ENCODE measurements at places on chromosomes 6 and 20. TPM values are rescaled to one million over a fixed set of nuclear protein-coding genes. Genes with fewer than 3 reads are reported as not detected.
A peak's percentile ranks its signal among the peaks of the same experiment; 100 is the strongest.

Gene MEP1A
- polyA plus RNA-seq, result not detected

Gene VGLL2
- not detected for polyA plus RNA-seq

Gene TIAM2
- 18.1 TPM for polyA plus RNA-seq

DNA sequence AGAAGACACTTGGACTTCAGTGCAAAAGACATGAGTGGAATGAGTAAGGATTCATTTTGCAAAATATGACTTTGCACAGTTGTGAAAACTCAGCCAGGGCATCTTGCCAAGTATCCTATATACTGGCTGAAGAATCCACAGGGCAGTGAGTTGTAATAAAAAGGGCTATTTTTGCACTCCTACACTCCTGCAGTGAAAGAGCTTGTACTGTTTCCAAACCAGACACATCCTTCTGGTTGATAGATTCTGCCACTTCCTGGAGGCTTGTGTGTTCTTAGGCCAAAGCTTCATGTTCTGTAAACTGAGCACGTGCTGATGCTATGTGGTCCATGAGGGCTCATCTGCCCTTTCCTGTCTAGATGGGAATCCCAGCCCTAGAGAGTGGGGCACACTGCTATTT, 34.9 kb downstream of the GMPR start:
- no peak for DNase-seq

Gene SAPCD1
- 6.8 TPM for polyA plus RNA-seq

GRCh38 chr6:2760882-2761842, 4.0 kb upstream of the WRNIP1 start:
- DNase-seq, result no peak

DNA sequence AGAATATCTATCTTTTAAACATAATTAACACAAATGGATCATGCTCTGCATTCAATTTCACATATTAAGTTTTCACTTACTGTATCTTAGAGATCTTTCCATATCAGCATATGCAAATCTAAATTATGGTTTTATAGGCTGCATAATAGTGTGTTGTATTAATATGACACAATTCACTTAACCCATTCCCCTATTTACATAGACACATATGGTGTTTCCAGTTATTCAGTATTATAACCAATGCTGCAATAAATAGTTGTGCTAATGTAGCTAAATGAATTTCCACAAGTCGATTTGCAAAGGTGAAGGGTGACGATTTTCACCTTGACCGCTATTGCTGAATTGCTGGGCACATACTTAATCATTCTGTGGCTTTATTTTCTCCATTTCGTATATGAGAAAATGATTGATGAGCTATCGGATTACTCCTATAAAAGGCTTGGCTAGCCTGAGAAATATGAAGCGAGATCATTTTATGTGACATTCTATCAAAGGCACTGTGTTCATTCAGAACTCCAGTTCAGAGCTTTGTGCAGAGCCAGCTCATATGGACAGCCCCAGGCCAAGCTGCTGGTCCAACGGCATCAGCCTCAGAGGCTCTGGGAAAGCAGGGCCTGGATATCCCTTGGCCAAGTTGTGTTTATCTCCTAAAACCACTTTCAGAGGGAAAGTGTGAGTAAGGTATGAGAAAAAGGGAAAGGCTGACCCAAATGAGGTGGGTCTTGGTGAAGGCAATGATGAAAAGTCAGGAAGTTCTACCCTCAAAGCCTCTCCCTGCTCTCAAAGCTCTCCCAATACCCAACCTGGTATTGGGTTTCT, 50.8 kb downstream of the GFOD1 start:
- no peak for DNase-seq

Gene PI3
- not detected for polyA plus RNA-seq

DNA sequence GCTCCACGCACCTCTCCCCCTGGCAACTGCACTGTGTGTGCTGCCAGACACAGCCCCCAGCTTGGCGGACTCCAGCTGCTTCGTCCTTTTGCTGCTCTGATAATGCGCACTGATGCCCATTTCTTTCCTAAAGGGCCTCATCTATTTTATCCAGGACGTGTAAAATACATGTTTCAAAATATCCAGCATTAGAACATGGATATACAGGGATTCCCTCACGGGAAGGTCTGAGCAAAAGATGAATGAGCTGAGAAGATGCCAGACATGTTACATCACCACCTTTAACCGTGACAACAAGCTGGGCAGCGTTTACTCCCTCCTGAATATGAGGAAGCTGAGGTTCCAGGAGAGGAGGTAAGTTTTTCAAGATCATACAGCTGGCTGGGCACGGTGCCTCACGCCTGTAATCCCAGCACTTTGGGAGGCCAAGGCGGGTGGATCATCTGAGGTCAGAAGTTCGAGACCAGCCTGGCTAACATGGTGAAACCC, 32.8 kb downstream of the TNXB start:
- no peak for DNase-seq

GRCh38 chr6:27753668-27754407, 158.4 kb downstream of the OR2B2 start:
- DNase-seq, result peak; percentile 52

Gene ZSCAN9
- 31.8 TPM for polyA plus RNA-seq

DNA sequence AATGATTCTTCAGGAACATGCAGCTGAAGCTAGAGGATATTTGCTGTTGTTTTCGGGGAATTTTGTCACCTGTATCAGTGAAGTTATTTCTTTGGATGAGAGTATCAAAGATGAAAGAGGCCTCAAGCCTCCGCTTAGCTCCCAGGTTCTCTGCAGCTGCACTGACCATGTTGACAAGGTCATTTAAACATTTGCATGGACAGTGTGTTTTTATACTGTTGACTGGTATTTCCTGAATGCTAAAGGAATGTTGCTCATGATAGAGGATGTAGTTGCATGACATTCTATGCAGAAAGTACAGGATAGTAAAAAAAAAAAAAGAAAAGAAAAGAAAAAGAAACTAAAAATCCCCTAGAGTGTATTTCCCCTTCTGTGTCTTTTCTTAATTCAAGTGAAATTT, 165.6 kb upstream of the LAMP5 start:
- DNase-seq, result no peak

- DNase-seq, result no peak
Measured at GRCh38 chr20:45179166-45179565, 4.5 kb downstream of the PI3 start.

DNA sequence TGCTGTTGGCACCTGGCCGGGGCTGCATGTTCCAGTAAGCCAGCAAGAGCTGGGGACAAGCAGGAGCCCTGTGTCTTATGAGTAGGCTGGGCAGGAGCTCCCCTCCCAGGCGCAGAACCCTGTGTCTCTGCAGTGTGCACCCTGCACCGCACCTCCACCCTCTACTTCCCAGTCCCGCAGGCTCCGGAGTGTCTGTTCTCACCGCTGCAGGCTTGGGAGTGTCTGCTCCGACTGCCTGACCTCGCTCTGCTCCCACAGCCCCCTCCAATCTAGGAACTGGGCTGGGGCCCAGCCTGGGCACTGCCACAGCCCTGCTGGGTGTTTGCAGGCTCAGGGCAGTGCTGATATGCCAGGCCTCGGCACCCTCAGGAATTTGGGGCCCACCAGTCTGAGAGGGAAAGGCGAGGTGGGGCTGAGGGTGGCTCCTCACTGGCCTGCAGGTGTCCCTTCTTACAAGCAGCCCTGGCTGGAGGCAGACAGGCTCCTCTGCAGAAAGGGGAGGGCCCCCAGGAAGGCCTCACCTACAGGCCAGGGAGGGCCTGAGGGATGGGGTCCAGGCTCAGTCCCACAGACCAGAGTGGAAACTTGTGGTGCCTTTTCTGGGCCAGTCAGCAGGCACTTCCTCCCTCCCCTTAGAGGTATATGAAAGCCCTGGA, 871.6 kb upstream of the GJE1 start:
- DNase-seq, result no peak

All from renal cortex interstitium (tissue), 15 donors.